NCI-H446 (cell line): ENCODE measurements at places on chromosomes 12 and 14.

- peak; percentile 61 for DNase-seq
Observed at GRCh38 chr12:112198120-112198733, 72.9 kb downstream of the TRAFD1 start.

DNA sequence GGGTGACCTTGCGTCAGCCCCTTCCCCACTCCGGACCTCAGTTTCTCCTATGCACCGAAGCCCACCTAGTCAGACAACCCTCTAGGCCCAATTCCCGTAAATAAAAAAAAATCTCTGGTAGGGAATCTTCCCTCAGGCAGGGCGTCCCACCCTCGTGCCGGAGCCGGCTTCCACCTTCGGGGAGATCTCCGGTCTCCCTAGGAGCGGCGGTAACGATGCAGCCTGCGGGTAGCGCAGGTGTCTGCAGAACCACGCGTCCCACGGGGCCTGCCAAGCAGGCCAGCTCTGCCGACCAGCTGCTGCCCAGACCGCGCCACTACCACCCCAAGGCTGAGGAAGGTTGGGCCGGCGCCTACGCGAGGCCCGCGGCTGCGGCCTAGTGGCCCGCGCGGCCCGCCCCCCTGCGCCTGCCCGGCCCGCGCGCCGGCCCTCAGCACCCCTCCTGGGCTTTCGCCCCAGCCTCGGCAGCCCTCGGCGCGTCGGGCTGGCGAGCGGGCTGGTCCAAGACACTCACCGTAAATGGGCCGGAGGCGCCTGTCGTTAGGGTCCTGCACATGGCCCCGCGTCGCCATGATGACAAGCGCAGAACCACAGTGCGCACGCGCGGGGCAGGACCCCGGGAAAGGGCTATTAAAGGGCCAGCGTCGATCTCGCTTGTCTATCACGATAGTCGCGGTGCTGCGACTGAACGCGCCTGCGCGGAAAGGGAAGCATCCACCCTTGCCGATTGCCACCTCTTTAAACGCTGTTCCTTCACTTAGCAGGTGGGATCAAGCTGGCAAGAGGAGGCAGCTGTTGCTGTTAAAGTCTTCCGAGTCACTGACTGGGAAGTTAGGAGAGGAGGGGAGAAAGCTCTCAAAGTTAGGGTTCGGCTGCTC lies at the start of gene NAA25:
TSS of gene NAA25 (minus strand) at position 582 of the 878 bp plus-strand sequence. CDS start at position 572, 10 bp downstream.
- DNase-seq, result peak; percentile 87

GRCh38 chr14:73943083-73943482 lies 6.8 kb downstream of the FAM161B start:
- DNase-seq, result no peak

DNA sequence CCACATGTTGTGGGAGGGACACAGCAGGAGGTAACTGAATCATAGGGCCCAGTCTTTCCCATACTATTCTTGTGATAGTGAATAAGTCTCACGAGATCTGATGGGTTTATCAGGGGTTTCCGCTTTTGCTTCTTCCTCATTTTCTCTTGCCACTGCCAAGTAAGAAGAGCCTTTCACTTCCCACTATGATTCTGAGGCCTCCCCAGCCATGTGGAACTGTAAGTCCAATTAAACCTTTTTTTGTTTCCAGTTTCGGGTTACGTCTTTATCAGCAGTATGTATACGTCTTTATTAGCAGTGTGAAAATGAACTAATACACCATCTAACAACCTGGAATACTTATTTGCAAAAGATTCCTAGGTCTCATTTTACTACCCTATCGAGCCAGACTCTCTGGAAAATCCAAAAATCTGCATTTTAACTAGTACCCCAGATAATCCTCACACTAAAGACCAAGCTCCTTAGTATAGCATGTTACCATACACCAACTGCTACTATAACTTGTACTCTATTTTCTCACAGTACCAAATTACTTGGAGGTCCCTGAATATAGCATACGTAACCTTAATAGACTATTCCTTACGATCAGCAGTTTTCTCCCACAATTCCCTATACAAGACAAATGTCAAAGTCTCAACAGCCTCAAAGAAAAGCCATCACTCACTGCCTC lies 11.5 kb downstream of the GTF2A1 start:
- no peak for DNase-seq

DNA sequence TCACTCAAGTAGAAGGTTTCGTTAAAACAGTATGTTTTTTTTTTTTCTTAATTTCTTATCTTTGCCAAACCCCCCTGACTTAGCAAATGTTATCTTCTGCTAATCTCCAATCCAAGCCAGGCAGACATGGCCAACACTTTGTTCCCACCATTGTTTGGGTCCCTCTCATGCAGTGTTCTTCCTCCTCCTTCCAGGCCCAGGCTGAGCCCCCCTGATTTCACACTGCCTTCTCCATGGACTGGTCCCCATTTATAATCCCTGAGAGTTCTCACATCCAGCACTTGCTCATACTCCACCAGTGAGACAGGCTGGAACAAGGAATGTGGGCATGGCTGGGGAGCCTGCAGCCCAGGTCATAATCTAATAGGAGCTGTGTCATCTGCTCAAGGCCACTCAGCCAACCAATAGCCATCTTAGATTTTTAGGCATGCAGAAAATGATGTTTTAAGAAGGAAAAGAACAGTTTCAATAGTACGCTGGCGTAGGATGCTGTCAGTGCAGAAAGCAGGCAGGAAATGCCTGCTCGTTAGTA lies 238.4 kb upstream of the CCDC196 start:
- no peak for DNase-seq

DNA sequence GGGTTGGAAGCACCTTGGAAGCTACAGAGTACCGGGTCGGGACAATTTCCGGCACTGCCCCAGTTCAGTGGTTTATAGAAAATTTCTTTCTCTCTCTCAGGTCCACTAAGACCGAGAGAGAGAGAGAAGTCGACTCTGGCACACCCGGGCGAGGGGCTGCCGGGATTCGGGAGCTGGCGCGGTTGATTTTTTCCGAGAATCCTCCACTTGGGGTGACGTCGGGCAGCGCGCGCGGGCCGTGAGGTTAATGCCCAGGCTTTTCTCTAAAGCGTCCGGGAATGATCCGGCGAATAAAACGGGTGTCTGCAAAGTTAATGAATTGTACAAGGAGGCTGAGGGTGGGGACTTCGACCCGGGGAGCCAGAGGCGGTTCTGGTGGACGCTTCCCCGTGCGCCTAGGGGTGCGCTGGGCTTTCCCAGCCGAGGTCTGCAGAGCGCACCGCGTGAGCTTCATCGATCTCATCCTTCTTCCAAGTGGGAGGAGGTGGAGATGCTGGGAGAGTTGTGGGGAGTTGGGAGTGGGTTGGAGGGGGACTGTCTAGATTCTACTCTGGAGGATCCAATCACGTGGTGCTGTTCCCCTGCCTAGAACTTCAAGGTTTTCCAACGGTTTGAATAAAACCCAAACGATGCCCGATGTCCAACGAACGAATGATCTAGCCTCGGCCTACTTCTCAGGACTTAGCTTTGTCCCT lies 51.9 kb upstream of the TBX3 start:
- no peak for DNase-seq

DNA sequence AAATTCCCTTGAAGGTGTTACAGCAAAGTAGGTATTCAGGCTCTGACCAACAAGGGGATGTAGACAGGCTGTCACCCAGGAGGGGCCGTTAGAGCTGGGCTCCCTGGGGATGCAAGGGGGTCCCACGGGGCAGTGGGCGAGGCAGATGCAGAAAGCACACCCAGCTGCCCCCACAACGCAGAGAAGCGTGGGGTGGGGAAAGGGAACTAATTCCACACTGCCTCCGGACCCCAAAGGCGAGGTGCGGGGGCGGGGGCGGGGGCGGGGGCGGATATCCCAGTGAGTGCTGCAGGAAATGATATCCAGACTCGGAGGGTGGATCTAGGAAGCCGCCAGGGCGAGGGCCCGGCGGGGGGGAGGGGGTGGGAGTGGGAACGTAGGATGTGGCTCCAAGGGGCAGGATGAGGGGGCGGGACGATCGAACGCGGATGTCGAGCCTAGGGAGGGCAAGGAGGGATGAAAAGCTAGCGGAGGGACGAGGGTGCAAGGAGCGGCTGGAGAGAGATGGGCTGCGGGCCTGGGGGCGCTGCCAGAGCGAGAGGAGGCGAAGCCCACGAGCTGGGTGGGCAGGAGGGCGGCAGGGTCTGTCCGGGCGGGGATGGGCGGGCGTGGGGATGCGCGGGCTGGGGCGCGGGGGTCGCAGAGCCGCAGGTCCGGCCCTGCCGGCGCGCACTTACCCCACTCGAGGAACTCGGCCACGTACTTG lies 874 bp downstream of the CDC42BPB start:
- no peak for DNase-seq

GRCh38 chr14:75445963-75446362 lies 18.1 kb downstream of the JDP2 start:
- DNase-seq, result no peak

- DNase-seq, result no peak
Observed at GRCh38 chr14:83260751-83261150, 1727.1 kb upstream of the SEL1L start.

DNA sequence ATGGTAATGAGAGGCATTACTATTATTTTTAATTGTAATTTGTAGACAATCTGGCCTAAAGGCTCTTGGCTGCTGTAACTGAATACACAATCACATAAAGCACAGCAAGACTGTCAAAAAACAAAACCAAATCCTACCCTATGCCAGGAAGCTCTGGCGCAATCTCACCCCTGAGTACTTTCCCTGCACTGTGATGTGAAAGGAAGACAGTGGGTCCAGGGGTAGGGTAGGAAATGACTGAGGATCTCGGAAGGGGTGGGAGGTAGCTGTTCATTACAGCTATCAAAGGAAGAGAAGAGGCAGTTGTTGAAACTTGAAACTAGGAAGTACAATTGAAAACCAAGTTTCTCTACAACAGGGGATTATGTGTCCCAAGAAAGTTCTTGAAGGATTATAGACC lies 202.8 kb downstream of the ANO2 start:
- no peak for DNase-seq
